Mesothelial cell of epicardium (in vitro differentiated cells): ENCODE measurements at places on chromosomes 3 and 15. TPM values are rescaled to one million over a fixed set of nuclear protein-coding genes. Genes with fewer than 3 reads are reported as not detected.

- peak; percentile 29 for DNase-seq
These were observed 63.7 kb downstream of the DCLK3 start for GRCh38 chr3:36700537-36701248.

DNA sequence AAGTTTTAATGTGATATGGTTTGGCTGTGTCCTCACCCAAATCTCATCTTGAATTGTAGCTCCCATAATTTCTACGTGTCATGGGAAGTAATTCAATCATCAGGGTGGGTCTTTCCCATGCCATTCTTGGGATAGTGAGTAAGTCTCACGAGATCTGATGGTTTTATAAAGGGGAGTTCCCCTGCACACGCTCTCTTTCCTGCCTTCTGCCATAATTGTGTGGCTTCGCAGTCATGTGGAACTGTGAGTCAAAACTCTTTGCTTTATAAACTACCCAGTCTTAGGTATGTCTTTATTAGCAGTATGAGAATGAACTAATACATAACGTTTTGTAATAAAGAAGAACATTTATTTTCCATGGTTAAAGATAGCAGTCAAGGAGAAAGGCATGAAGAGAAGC, 39.2 kb upstream of the GOLIM4 start:
- DNase-seq, result no peak

GRCh38 chr3:171396048-171396447, 64.2 kb downstream of the TNIK start:
- DNase-seq, result no peak

- no peak for DNase-seq
These were observed 6.7 kb upstream of the OR5H14 start for GRCh38 chr3:98140531-98140930.

DNA sequence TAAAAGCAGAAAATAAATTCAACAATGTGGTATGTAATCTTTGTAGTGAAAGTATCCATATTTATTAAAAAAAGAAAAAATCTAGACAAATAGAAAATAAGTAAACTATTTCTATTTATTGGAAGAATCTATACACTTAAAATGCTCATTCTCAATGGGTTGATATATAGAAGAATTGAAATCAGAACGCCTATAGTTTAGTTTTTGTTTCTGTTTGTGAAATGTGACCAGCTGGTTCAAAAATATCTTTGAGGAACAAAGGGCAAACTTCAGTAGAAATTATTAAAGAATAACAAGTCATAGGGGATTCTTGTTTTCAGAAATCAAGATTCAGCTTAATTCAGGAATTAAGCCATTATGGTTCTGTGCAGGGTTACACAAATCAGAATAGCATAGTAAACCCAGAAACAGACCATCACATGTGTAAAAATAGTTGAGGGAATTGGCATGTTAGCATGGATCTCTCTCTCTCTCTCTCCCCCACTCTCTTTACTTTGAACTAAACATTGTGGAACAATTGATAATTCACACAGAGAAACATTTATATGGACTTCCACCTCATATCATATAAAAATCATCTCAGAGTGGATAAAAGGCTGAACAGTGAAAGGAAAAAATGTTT, 134.0 kb downstream of the CHL1 start:
- no peak for DNase-seq

DNA sequence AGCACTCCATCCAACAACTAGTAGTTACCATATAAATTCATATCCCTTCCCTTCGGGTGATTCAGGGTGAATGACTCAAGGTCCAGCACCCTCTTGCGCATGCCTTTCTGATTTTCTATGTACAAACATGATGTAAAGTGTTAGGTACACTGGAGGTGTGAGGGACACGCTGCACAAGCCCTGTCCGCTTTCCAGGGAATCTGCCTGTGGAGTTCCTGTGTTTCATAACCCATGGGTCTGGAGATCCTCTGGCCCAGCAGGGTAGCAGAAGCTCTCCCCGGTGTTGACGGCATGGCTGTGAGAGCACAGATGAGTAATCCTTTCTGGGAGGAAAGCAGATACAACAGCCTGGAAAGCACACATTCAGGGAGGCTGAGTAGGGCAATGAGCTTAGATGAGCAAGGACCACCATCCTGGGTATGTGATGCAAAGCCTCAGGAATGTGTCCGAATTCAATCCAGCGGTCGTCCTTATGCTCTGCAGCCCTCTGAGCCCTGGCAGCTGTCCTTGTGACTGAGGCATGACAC, 142.9 kb upstream of the TP63 start:
- no peak for DNase-seq

GRCh38 chr3:155500194-155500818, 206.8 kb upstream of the STRIT1 start:
- DNase-seq, result no peak

- DNase-seq, result no peak
These were observed 10.8 kb upstream of the IL20RB start for GRCh38 chr3:136946978-136947377.

DNA sequence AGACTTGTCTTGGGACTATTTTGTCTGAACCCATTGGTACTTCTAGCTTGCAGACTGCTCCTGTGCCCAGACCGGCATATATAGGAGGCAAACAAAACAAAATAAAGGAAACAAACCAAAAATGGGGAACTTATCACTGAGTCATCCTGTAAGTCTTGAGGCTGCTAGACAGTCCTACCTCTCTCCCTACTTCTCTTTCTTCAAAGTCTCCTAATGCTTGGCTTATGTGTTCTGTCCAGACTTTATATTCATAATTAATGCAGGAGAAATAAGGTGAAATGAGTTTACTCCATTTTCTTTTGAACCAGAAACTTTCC, 266.2 kb downstream of the ZNF385D start:
- DNase-seq, result no peak

DNA sequence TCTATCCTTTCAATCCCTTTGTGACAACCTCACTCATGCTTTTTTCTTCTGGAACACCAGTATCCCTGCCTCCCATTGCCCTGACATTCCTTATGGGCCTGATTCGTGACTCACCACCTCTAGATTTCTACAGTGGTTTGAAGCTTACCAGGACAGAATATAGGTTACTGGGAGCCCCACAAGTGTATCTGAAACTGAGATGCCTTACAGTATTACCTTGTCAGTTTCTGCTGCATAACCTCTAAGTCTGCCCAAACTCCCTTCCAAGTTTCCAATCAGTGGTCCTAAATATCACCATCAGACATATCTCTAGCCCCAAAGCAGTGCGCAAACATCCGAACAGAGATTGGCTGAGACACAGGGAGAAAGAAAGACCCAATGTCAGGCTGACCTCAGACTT, 5.6 kb downstream of the CPB1 start:
- no peak for DNase-seq

GRCh38 chr3:69126999-69127398, 4.6 kb upstream of the LMOD3 start:
- DNase-seq, result no peak

DNA sequence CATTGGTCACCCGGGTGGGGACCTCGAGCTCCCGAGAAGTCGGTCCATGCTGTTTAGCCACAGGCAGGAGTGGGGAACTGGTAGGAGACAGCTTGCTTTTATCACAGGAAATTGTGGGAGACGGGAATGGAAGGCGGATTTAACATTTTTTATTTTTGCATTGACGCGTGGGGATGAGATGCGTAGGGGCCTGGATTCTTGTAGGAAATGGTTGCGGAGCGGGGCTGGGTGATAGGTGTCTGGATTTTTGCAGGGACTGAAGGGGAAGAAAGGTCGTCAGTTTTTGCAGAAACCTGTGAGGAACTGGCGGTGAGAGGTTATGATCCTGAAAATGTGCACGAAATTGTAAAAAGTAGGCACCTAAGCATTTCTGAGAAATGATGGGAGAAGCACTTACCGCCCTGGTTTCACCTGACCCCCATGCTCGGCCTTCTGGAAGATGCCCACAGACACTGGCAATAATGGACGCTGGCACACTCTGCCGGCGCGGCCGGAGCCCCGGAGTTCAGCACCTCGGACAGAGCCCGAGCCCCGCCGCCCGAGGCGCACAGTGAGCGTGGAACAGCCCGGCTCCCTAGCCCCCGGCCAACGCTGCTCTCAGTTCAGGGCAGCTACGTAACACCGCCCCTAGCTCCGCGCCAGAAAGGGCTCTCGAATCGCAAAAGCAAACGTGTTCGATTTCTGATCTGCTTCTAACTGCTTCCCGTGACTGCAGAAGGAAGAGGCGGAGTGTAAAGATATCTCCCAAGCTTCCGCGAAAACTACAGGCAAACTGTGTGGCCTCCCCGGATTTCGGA, 928 bp downstream of the ANKRD34C start:
- DNase-seq, result peak; percentile 65

DNA sequence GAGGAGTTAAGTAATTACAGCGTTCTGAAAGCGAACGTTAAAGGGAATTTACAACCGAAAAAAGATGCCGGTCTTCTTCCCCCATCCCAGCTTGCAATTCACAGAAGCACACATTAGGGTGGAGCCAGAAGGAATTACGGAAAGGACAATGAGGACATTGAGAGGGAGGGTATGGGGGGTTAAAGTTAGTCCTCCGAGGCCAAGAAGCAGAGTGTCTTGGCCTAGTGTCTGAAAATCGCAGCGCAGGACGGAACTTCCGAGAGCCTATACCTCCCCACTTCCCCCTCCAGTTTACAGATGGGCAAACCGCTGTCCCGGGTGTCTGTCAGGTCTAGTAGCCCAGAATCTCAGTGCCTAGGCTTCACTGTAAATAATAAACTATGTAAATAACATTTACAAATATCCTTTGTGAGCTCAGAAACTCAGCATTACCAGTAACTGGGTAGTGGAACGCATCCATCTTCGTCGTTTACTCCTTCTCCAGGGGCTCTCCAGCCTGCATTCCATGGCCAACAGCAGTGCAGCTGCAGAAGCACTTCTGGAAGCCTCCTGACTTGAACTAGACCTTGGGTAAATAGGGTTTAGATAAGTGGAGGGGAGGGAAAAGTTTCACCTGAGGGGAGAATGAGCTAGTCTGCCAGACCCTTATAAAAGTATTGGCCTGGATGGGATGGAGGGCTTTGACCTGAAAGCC, 922 bp downstream of the ADPRH start:
- peak; percentile 45 for DNase-seq

GRCh38 chr3:168341956-168342936, 246.5 kb upstream of the GOLIM4 start:
- DNase-seq, result no peak

DNA sequence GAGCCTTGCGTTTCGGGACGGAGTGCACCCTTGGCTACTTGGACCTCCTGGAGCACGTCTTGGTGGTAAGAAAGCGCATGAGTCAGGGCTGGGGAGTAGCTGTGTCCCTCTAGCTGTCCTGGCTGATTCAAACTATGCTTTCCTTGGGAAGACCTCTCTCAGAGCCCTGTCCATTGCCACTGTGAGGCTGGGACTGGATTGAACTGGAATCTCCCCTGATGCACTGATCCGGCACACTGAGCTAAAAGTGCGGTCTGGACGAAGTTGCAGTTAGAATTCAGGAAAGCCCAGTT, 232.6 kb upstream of the TPM1 start:
- no peak for DNase-seq

- no peak for DNase-seq
These were observed 82.5 kb downstream of the ADAMTS17 start for GRCh38 chr15:100259266-100259665.

DNA sequence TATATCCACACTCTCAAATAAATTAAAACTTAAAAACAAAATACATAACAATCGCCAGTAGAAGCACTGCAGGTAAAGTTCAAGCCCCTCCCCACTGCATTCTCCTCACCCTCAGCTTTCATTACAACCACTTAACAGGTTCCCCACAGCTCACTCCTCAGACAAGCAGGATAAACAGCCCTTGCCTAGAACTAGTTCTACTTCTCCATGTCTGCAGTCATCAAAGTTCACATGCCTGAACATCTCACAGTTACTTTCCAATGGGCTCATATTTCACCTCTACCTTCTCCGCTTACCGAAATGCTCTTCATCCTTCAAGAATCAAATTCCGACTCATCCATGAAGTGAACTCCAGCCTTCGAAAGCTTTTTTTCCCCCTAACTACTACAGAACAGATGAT, 4.1 kb downstream of the YEATS2 start:
- DNase-seq, result no peak

DNA sequence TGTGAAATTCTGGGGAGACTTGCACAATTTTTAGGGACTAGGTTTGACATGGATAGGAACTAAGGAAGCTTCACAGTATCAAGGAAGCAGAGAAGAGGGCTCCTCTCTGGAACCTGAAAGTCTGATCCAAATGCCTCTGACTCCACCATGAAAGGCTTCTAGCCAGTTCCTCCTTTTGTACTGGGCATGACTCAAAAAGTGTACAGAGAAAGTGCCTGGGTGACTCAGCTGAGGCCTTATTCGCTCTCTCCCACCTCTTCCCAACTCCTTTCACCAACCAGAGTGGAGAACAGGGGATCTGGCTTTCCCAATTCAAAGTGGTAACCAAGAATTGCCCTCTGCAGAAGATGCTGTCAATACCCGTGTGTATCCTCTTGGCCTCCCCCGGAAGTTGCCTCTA, 342.9 kb upstream of the PROK2 start:
- DNase-seq, result no peak

MCCC1 gene
- 36.4 to 39.0 TPM (median 37.3 TPM) in 3 replicates for total RNA-seq

GCHFR gene
- 12.6 to 15.8 TPM (median 14.4 TPM) in 3 replicates for total RNA-seq

SYNPR gene
- total RNA-seq, result 3.7 to 3.8 TPM (median 3.7 TPM) in 3 replicates

KCNMB3 gene
- total RNA-seq, result 4.1 to 5.2 TPM (median 4.9 TPM) in 3 replicates

CCDC66 gene
- 36.0 to 40.8 TPM (median 36.2 TPM) in 3 replicates for total RNA-seq

PLSCR5 gene
- 0.20 TPM in 1 of 3 replicates, not detected in the others for total RNA-seq

INO80 gene
- 22.4 to 24.6 TPM (median 23.7 TPM) in 3 replicates for total RNA-seq

TNNC1 gene
- total RNA-seq, result 4.0 to 5.2 TPM (median 4.6 TPM) in 3 replicates

ADAMTS17 gene
- total RNA-seq, result 39.4 to 42.1 TPM (median 40.2 TPM) in 3 replicates
